SK-N-MC (cell line): ENCODE measurements at places on chromosomes 4 and X.

DNA sequence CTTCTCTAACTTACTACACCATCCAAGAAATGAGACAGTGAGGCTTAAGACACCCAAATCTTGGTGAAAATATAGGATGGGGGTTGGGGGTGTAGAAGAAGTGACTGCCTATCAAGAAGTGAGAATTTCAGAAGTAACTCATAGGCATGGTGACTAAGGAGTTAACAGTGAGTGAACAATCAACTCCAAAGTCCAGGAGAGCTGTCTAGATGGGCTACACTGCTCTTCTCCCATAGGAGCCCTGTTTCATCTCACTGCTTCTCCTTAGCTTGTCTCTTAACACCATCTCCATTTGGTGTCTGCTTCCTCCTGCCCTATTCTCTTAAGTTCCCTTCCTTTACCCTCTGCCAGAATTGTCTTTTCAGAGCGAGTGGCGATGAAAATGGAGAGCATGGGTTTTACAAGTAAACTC lies 22.7 kb downstream of the FABP2 start:
- no peak for DNase-seq

DNA sequence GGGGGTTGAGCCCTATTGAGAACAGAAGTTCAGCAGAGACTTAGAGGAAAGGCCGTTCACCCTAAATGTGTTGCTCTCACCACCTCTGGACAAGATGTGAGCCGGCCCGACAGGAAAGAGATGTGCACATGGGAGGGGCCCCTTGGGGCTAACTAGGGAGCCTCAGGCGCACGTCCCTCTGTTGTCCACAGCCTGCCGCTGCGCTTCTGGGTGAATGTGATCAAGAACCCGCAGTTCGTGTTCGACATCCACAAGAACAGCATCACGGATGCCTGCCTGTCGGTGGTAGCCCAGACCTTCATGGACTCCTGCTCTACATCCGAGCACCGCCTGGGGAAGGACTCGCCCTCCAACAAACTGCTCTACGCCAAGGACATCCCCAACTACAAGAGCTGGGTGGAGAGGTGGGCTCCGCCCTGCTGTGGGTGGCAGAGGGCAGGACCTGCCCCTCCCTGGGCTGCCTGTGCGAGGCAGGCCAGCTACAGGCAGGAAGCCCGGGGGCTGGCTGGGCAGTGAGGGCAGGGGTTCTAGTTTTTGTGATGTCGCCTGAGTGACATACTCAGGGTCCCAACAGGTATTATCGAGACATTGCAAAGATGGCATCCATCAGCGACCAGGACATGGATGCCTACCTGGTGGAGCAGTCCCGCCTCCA lies 8.0 kb downstream of the LAGE3 start:
- DNase-seq, result no peak

- DNase-seq, result no peak
These were observed 15.7 kb downstream of the ZNF518B start for GRCh38 chr4:10441512-10441911.

- DNase-seq, result peak; percentile 20
These were observed 120.3 kb downstream of the RASL11B start for GRCh38 chr4:52982255-52982945.

DNA sequence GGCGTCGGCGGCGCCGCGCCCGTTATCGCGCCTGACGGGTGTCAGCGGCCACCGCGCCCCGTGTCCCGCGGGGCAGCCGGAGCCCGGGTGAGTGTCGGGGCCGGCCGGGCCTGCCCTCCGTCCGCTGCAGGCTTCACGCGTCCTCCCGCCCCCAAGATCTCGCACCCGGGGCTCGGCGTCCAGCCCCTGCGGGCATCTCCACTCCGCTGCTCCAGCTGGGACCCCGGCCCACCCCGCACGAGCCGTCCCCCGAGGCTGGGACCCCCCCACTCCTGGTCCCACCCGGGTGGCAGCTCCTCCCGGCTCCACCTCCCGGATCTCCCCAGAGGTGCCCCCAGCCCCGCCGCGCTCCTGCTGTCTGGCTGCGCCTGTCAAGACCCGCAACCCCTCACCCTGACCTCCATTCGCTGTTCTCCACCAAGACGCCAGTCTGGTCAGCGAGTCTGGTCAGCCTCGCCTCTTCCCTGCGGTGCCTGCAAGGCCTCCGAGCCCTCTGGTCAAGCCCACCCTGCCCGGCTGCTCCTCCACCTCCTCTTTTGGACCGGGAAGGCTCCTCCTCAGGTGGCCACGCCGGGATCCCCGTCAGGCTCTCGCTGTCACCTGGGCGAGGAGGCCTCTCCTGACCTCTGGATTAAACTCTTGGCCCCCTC lies 66.0 kb upstream of the NKX1-1 start:
- DNase-seq, result no peak

- DNase-seq, result no peak
These were observed 51.7 kb downstream of the TBC1D9 start for GRCh38 chr4:140704392-140704960.

GRCh38 chrX:153769158-153769864 lies 5.3 kb downstream of the PLXNB3 start:
- DNase-seq, result no peak

- no peak for DNase-seq
These were observed 218.5 kb downstream of the APBB2 start for GRCh38 chr4:40995850-40996249.

DNA sequence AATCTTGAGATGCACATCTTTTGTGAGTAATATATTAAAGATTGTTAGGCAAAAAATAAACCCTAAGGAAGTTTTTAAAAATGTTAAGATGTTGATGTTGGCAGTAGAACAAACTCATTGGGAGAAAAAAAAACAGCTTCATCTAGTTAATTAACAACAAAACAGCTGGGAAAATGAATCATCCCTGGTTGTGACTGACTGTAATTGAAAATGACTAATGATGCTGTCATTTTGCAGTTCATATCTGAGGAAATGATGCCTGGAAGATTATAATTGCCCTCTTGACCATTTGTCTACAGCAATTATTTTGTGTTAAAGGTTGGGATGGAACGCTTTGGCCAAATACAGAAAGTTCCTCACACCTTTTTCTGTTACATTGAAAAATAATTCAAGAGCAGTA lies 760.4 kb upstream of the FTHL17 start:
- no peak for DNase-seq

GRCh38 chr4:82268050-82268825 lies 105.6 kb downstream of the HNRNPD start:
- DNase-seq, result peak; percentile 93

DNA sequence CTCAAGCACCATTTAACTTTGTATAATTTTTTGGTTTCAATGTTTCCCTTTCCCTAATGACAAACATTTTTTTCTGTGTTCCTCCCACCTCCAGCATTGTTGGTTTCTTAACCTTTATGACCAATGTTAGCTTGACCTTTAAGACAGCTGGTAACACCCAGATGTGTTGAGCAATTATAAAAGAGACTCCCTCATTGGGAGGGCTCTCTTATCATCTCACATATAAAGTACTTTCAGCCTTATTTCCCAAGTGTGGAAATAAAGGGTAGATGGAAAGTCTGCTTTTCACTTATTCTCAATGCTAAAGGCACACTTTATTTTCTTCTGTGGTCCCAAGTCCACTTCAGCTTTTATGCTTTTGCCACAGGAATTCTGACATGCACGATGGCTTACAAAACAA lies 1420.4 kb downstream of the RAPGEF2 start:
- DNase-seq, result no peak

DNA sequence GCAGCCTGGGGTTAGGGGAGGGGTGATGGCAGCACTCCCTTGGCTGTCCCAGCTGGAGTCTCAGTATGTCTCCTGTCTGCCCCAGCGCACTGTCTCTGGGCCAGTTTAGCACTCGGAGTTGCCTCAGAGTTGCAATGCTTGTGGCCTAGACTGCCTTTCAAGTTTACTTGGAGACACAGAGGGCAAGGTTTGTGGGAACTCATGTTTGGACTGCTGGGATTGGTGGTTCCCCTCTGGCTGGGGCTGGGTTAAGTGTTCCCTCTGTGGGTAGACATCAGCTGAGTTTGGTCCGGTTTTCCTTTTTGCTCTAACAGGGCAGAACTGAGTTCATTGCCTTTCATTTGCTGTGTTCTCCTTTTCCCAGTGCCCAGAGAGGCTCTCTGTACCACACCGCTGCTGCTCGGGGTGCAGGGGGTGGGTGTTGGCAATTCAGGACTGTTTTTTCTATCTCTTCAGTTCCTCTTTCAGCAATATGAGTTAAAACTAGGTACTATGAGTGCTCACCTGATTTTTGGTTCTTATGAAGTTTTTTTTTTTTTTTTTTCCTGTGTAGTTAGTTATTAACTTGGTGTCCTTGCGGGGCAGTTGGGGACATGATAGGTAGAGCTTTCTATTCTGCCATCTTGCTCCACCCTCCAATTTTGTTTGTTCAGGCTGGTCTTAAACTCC lies 17.2 kb downstream of the RAB33B start:
- DNase-seq, result no peak

DNA sequence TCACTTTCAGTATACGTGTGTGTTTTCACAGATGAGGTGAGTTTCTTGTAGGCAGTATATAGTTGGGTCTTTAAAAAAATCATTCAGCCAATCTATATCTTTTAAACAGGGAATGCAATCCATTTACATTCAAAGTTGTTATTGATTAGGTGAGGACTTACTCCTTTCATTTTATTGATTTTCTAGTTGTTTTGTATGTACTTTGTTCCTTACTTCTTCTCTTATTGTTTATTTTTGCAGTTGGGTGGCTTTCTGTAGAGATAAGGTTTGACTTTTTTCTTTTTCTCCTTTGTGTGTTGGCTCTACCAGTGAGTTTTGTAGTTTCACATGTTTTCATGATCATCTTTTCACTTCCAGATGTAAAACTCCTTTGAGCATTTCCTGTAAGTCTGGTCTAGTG lies 83.1 kb downstream of the MAGED1 start:
- no peak for DNase-seq

DNA sequence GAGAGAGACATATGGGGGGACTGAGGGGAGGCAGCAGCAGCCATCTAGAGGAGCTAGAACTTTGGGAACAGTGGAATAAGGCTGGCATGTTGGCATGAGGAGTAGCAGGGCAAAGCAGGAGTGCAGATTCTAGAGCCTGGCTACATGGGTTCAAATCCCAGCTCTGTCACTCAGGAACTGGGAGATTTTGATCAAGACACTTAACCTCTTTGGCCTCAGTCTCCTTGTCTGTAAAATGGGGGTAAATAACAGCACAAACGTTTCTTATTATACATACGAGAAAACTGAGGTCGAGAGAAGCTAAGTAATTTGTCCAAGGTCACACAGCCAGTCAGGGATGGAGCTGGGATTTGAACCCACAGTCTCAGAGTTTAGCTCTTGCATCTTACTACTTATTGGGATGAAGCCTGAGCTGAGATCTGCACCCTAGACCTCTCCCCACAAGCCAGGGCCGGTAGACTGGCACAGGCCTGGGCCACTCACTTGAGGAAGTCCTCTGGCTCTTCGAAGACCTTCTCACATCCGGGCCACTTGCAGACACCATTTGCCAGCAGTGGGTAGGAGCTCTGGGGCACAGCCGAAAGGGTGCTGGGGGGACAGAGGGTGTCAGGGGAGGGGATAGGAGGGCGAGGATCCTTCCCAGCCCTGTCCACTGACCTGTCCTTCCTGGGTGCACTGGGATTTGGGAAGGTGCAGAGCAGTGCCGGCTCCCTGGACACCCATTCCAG lies 8.1 kb downstream of the FOXP3 start:
- no peak for DNase-seq

DNA sequence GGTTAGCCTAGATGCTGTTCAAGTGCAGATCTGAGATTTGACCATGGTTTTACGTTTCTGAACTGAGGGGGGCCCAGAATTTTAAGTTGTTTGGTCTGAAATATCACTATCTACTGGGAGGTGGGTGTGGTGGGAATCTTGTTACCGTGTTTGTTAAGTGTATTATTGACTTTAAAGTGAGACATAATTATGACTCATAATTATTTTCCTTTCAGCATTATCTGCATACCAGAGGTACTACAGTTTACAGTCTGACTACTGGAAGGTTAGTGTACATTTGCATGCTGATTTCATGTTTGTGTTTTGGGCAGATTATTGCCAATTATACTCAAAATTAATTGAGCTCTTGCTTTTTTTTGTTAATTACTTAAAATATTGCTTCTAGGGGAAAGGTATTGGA lies 101.5 kb downstream of the KDM6A start:
- DNase-seq, result no peak

DNA sequence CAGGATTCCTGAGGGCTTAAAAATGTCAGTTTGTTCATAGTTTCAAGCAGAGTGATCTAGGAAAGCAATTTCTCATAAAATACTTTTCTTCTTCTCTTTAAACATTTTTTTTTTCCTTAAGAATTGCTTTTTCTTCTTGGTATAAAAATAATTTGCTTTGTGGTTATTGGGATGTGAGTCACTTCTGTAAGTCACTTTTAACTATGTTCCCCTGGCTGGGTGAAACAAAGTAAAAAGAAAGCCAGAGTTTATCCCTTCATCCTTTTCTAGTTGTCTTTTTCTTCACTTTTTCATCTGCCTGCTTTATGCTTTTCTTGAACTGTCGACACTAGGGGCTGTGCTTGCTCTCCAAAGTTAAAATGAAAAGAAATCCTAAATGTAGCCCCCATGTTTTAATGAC lies 33.5 kb downstream of the ARSJ start:
- no peak for DNase-seq

GRCh38 chr4:144461906-144462305 lies 184.1 kb upstream of the HHIP start:
- no peak for DNase-seq

DNA sequence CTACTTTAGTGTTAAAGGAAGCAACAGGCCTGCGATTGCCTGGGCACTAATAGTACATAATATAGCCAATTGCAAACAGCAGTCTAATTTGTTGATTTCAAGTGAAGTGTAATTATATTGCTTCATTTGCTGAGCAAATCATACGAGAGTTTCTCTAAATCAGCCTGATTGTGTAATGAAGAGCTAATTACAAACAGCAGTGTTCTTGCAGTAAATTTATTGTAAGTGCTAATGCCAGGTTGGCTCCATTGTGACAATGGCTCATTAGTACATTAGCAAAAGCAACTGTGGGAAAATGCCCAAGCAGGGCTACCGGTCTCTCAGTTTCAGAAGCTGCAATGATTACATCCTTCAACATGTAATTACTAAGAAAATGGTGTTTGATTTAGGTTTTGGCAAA lies 591.5 kb downstream of the GALNTL6 start:
- DNase-seq, result no peak

- no peak for DNase-seq
These were observed 178.7 kb downstream of the DCTD start for GRCh38 chr4:182738283-182739047.

DNA sequence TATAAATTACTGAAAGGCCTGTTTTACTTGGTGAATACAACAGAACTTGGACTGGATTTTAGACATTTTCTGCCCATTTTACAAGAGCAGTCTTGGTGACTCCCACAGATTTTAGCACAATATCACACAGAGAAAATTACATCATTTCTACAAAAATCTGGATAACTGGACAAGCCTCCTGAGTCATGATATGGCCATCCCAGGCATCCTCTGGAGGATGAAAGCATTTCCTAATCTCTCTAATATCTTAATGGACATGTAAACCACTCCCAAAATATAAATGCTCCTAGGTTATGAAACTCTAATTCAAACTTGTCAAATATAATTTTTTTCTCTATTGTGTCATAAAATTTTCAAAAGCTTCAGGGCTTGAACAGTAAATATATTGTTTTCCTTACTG lies 1170.8 kb upstream of the PCDH7 start:
- DNase-seq, result no peak

GRCh38 chr4:16757080-16757521 lies 141.3 kb downstream of the LDB2 start:
- DNase-seq, result no peak
